PC-9 (cell line): ENCODE measurements at places on chromosomes 2 and 18.

DNA sequence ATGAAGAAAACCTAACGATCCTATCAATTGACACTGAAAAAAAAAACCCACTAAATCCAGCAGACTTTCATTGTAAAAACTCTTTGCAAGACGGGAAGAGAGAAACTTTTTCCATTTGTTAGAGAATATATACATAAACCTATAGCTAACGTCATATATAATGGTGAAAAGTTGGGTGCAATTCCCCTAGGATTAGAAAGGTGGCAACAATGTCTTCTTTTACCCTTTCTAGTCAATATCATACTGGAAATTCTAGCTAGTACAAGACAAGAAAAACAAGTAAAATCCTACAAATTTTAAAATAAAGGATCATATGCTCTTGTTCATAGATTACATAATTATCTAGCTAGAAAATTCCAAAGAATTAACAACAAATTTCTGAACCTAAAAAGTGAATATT lies 1596.5 kb upstream of the LRRTM1 start:
- no peak for DNase-seq
- H3K4me3 ChIP-seq = no peak overlapping the region
- H3K27ac ChIP-seq = no peak overlapping the region

DNA sequence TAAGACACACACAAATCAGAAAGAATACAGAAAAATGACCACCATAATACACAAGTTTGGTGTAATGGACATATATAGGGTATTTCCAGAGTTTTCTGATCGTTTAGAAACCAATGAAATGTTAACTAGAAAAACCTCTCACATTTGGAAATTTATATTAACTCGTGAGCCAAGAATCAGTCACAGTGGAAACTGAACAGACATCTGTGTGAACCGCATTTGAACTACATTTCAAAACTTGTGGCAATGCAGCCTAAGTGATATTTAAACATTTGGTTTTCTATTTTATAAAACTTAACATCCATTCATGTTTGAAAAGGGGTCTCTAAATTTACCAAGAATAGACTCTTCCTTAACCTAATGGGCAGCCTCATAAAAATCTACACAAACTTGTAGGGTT lies 29.0 kb upstream of the KCNG2 start:
- no peak overlapping the region for H3K4me3 ChIP-seq
- no peak overlapping the region for H3K27ac ChIP-seq
- H3K27me3 ChIP-seq = peaks cover 76% of the 10 kb centered on the region
- no peaks in the 10 kb centered on the region for H3K4me1 ChIP-seq

DNA sequence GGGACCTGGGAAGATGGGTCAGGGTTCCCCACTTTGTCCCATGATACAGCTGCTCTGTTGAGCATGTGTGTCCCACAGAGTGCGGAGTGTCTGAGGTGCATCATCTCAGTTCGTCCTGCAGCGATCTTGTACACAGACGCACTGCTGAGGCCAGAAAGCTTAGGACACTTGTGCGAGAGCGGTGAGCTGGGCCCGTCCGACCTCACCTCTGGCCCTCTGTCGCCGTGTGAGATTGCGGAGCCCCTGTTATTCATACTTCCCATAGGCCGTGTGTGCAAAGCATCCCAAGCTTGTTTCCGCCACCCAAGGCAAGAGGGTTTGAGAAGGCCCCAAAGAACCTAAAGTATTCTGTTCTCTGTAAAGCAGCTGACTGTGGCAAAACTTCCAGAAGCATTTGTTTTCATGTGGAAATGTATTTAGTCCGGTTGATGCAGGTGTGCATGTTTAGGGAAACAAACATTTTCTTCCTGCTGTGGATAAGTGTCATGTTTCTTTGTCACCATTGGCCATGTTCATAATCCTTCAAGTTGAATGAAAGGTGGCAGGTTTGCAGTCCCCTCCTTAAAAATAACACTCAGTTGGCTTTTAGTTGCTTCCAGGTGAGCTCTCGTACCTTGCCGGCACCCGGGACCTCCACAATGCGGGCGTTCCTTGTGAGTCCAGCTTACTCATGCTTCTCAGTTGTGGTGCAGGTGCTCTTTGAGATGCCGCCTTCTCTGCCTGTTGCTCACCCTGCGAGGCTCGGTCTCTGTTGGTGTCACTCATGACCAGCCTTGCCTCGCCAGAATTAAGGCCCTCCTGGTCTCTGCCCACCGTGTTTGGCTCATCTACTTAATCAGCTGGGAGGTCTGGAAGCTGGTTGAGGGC lies 5.3 kb downstream of the AGAP1 start:
- 0 out of 2 replicates have a peak, but pooled peaks cover 4% of the 10 kb centered on the region for H3K36me3 ChIP-seq
- no peaks in the 10 kb centered on the region for H3K27me3 ChIP-seq
- peaks cover 56% of the 10 kb centered on the region for H3K4me1 ChIP-seq
- no peak overlapping the region for H3K27ac ChIP-seq
- no peak overlapping the region for H3K4me3 ChIP-seq
- DNase-seq = no peak

GRCh38 chr2:129849559-129850160 lies 129.8 kb upstream of the RAB6C start:
- H3K27ac ChIP-seq = no peak overlapping the region
- H3K4me3 ChIP-seq = no peak overlapping the region
- H3K4me1 ChIP-seq = no peaks in the 10 kb centered on the region
- no peaks in the 10 kb centered on the region for H3K36me3 ChIP-seq
- peaks cover 4% of the 10 kb centered on the region; the same call in 1 of the 2 replicates for H3K27me3 ChIP-seq

- no peak overlapping the region for H3K4me3 ChIP-seq
- H3K27me3 ChIP-seq = no peaks in the 10 kb centered on the region
- H3K36me3 ChIP-seq = no peaks in the 10 kb centered on the region
- no peak overlapping the region for H3K27ac ChIP-seq
- no peaks in the 10 kb centered on the region for H3K4me1 ChIP-seq
These were observed 24.4 kb downstream of the CRYGD start for GRCh38 chr2:208099682-208100470.

DNA sequence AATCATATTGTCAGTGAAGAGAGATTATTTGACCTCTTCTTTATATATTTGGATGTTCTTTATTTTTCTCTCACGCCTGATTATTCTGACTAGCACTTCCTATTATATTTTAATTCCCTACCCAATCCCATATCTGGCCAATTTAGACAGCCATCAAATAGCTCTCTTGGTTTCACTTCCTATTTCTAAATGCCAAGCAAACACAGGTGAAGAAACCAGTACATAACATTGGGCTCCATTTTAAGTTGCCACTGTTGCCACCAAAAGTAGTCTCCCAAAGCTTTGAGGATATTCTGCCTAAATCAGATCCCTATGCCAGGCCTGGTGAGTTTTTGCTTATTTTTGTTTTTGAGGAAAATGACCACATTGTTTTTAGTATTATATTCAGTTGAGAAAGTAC lies 547.0 kb downstream of the MBD2 start:
- no peak overlapping the region for H3K27ac ChIP-seq
- H3K4me3 ChIP-seq = no peak overlapping the region
- H3K27me3 ChIP-seq = no peaks in the 10 kb centered on the region
- no peaks in the 10 kb centered on the region for H3K4me1 ChIP-seq
- DNase-seq = no peak

- no peak overlapping the region for H3K4me3 ChIP-seq
- H3K36me3 ChIP-seq = no peaks in the 10 kb centered on the region
- no peak overlapping the region for H3K27ac ChIP-seq
These were observed 40.1 kb downstream of the MGAT5 start for GRCh38 chr2:134293719-134294537.

DNA sequence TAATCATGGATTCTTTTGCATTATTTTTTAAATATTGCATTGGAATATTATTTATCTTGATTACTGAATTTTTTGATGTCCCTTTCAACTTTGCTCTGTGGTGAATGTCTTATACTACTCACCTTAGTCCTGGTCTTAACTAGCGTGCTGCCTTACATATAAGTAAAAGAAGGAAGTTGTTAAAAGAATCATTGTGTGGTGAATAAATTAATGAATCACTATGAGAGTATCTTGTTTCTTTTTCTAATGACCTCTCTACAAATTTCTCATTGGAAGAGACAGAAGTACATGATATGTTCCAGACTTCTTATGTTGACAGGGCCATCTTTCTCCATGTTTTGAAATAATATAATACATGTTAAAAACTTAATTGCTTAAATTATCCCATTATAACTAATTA lies 432.6 kb upstream of the MMADHC start:
- DNase-seq = no peak
- H3K27ac ChIP-seq = no peak overlapping the region
- H3K4me1 ChIP-seq = no peaks in the 10 kb centered on the region
- no peaks in the 10 kb centered on the region for H3K27me3 ChIP-seq

DNA sequence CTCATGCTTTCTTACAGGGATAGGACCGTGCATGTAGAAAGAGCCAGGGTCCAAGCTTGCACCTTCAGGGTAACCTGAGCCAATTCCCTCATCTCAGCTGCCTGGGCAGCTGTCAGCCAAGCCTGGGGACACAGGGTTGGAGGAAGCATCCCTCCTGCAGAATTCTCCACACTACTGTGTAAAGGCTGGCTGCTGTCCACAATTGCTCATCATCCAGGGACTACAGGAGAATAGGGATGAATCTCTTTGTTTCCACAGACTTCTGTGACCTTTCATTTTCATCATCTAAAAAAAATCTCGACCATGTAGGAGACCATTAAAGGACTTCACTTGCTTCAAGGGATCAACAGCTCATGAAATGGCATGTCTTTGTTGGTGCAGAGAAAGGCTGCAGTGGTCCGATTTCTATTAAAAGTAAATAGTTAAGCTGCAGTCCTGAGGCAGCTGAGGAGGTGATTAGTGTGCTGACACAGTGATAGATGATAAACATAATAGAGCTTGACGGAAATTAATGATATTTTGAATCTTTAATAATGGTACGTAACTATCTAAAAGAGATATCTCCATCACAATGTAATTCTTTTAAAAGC lies 74.4 kb upstream of the COPS8 start:
- no peak overlapping the region for H3K27ac ChIP-seq
- H3K36me3 ChIP-seq = no peaks in the 10 kb centered on the region
- DNase-seq = no peak
- peaks cover 70% of the 10 kb centered on the region for H3K27me3 ChIP-seq
- no peaks in the 10 kb centered on the region for H3K4me1 ChIP-seq

- no peaks in the 10 kb centered on the region for H3K4me1 ChIP-seq
- H3K4me3 ChIP-seq = no peak overlapping the region
- no peaks in the 10 kb centered on the region for H3K36me3 ChIP-seq
- H3K27me3 ChIP-seq = peaks cover 32% of the 10 kb centered on the region
- DNase-seq = no peak
- H3K27ac ChIP-seq = no peak overlapping the region
These were observed 28.0 kb downstream of the ACKR3 start for GRCh38 chr2:236597629-236598028.

- no peak overlapping the region for H3K27ac ChIP-seq
- H3K27me3 ChIP-seq = no peaks in the 10 kb centered on the region
- DNase-seq = no peak
- no peaks in the 10 kb centered on the region for H3K36me3 ChIP-seq
These were observed 66.5 kb upstream of the CTNNA2 start for GRCh38 chr2:79446313-79446712.

- DNase-seq = no peak
- H3K4me1 ChIP-seq = no peaks in the 10 kb centered on the region
These were observed 39.8 kb downstream of the CHMP3 start for GRCh38 chr2:86523491-86523890.

- no peaks in the 10 kb centered on the region for H3K27me3 ChIP-seq
- H3K4me3 ChIP-seq = no peak overlapping the region
These were observed 473.2 kb upstream of the SPHKAP start for GRCh38 chr2:228654707-228655106.

- H3K27me3 ChIP-seq = no peaks in the 10 kb centered on the region
- H3K4me3 ChIP-seq = no peak overlapping the region
- no peak for DNase-seq
- no peaks in the 10 kb centered on the region for H3K36me3 ChIP-seq
These were observed 4.4 kb downstream of the IL1B start for GRCh38 chr2:112831946-112832840.

GRCh38 chr2:168929031-168929430 lies 27.9 kb downstream of the G6PC2 start:
- H3K36me3 ChIP-seq = no peaks in the 10 kb centered on the region
- H3K4me3 ChIP-seq = no peak overlapping the region
- H3K4me1 ChIP-seq = no peaks in the 10 kb centered on the region
- no peaks in the 10 kb centered on the region for H3K27me3 ChIP-seq
- no peak for DNase-seq
- H3K27ac ChIP-seq = no peak overlapping the region

GRCh38 chr2:69065735-69066336 lies 52.9 kb downstream of the ANTXR1 start:
- H3K27me3 ChIP-seq = no peaks in the 10 kb centered on the region
- no peaks in the 10 kb centered on the region for H3K36me3 ChIP-seq
- no peak for DNase-seq
- no peak overlapping the region for H3K4me3 ChIP-seq

DNA sequence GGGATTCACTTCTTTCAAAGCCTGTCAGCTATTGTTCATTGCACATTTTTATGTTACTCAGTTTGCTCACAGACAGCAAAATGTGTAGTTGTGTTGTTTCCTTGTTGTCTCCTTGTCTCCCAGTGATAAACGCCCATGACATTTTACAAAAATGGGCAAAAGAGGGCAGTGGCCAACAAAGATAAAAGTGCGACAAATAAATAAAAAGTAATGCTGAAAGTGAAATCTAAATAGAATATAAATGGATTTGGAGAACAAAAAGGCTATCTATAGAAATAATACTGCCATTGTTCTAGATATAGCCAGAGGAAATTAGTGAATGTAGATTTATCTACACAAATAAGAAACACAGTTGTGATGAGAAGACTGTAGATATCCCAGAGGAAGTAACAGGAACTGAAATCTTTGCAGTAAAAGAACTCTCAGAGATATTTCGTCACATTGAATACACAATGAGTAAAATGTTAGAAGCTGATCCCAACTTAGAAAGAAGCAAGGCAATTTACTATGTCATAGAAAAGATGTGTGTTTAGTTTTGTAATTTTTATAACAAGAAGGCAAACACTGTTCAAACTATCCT lies 1186.2 kb upstream of the FAM98A start:
- no peak overlapping the region for H3K27ac ChIP-seq
- no peaks in the 10 kb centered on the region for H3K36me3 ChIP-seq
- no peaks in the 10 kb centered on the region for H3K4me1 ChIP-seq
- H3K4me3 ChIP-seq = no peak overlapping the region
- DNase-seq = no peak
- H3K27me3 ChIP-seq = peaks cover 7% of the 10 kb centered on the region

DNA sequence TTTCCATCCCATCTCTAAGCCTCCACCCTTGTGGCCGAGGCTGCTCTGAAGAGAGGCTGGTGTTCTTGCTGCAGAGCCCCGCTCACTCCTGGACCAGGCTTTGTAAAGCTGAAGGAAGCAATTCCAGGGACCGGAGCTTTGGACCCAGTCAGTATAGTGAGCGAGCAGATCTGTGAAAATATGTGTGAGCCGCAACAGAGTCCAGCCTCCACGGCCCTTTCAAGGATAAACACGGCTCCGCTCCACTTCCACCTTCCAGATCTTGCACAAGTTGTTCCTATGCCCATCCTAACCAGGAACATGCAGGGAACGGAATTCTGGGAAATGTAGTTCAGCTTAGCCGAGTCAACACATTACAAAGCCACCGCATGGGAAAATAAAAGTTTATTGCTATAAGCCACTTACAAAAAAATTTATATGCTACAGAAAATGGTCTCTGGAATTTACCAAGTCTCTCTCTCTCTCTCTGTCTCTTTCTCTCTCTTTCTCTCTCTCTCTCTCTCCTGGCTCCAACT lies 151.7 kb upstream of the ZNF521 start:
- no peaks in the 10 kb centered on the region for H3K36me3 ChIP-seq
- no peak overlapping the region for H3K4me3 ChIP-seq
- H3K27me3 ChIP-seq = no peaks in the 10 kb centered on the region
- H3K27ac ChIP-seq = no peak overlapping the region
- no peaks in the 10 kb centered on the region for H3K4me1 ChIP-seq
